ENCODE measurements at places on chromosomes 5 and 9.

DNA sequence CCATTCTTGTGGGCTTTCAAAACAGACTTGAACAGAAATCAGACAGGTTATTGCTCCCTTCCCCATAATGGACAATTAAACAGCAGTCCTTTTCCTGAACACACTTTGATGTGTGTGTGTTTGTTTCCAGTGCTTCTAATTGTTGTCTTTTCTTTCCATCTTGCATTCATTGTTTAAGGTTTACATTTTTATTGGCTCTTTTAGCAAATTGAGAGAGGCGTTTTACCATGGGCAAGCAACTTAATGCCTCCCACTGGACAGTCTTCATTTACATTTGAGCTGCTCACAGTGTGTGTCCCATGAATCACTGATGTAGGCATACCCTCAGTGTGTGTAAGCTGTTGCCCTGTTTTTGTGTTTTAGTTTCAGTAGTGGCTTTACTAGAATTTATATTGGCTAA lies 25.0 kb downstream of the WDR36 start:
- no peak for DNase-seq

DNA sequence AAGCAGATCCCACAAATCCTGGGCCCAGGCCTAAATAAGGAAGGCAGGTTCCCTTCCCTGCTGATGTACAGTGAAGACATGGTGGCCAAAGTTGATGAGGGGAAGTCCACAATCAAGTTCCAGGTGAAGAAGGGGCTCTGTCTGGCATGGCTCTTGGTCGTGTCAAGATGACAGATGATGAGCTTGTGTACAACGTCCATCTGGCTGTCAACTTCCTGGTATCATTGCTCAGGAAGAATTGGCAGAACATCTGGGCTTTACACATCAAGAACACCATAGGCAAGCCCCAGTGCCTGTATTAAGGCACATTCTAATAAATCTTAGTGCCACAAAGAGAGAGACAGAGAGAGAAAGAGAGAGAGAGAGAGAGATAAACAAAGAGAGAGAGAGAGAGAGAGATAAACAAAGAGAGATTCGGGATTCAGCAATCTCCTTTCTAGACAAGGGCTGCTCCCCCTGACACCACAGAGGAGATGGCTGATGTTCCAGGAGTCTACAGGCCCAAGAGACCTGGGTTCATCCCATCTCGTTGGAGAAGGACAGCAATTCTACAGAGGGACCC lies 45.5 kb upstream of the HSPA9 start:
- no peak for DNase-seq

- no peak for DNase-seq
These were observed 44.8 kb upstream of the SLC1A3 start for GRCh38 chr5:36561601-36562000.

GRCh38 chr9:127149463-127150390 lies 27.3 kb upstream of the ANGPTL2 start:
- no peak for DNase-seq

DNA sequence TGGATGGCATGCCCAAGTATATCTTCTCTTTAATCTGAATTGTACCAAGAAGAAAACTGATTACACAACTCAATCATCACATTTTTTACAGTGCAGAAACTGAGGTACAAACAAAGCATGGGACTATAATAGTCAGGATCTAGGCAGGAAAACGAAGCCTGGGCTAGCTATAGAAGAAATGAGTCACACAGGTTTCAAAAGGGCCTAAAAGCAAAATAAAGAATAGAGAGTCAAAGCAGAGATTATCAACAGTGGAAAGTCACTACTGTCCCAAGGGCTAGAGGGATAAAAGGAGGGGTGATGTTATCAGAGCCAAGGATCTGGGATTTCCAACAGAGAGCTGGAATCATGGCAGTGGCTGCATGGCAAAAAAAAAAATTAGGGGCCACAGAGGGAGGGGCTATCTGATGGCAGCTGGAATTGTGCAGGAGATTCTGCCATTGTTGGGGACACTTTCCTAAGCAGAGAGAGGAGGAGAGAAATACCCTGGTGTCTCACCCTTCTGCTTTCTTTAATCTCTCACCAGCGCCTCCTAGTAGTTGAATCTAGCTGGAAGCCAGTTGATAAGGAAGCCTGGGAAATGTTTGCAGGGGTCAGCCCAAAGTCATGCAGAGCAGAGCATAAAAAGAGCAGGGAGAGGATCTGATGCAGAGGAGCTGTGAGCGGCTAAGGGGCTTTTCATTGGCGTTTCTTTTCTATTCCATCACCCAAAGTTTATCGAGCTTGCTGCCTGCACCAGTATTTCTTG lies 343.2 kb downstream of the ACTL7B start:
- no peak for DNase-seq

GRCh38 chr5:58273711-58274110 lies 186.2 kb downstream of the PLK2 start:
- DNase-seq = no peak

DNA sequence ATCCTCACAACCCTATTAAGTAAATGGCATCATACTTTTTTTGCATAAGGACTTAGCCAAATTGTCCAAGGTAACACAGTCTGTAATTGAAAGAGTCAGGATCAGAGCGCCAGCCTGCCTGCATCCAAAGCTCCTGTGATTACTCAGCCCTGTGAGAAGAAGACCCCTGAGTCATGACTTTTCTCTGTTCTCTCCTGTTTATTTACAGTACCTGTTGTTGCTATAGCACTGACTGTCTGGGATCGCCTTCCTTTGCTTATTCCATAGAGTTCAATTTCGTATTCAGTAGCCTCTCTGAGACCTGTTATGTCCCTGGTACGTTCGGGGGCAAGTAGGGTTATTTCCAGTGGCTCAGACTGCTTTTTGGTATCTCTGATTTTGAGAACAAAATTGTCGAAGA lies 71.8 kb downstream of the TNC start:
- DNase-seq = no peak

- no peak for DNase-seq
These were observed 45.2 kb upstream of the NOTCH1 start for GRCh38 chr9:136590821-136591752.

DNA sequence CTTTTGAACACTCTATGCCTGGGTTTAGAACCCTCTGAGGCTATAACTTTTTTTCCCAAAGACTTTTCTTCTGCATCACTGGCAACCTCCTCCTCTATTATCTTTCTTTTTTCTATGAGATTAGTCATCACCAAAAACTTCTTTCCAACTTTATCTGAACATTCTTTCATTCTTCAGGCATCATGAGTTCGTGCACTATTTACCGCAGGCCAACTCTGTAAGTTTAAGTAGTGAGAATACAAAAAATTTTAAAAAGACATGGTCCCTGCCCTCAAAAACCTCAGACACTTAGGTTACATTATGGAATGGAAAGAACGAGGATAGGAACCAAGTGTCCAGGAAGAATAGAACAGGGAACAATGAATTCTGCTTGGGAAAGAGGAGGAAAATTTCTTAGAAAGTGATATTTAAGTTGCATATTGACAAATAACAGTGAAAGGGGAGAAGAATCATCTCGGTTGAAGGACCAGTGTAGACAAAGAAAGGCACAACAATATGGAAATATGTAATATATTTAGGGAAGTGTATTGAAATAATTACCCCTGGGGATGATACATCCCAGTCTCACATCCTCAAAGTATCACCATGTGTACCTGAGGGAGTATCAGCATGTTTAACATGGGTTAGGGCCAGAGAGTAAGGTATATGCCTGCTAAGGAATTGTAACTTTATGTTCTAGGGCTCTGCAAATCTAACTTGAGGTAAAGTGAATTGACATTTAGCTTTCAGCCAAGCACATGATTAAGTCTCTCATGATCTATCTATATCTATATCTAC lies 196.5 kb upstream of the NREP start:
- DNase-seq = no peak

- no peak for DNase-seq
These were observed 60.8 kb downstream of the CSF2 start for GRCh38 chr5:132134384-132134783.

- DNase-seq = no peak
These were observed 21.1 kb upstream of the LAMC3 start for GRCh38 chr9:130987738-130988399.

- DNase-seq = no peak
These were observed 1309.2 kb upstream of the C9orf72 start for GRCh38 chr9:28882529-28882928.

GRCh38 chr9:85425153-85425611 lies 316.6 kb downstream of the AGTPBP1 start:
- peak; percentile 12 for DNase-seq

DNA sequence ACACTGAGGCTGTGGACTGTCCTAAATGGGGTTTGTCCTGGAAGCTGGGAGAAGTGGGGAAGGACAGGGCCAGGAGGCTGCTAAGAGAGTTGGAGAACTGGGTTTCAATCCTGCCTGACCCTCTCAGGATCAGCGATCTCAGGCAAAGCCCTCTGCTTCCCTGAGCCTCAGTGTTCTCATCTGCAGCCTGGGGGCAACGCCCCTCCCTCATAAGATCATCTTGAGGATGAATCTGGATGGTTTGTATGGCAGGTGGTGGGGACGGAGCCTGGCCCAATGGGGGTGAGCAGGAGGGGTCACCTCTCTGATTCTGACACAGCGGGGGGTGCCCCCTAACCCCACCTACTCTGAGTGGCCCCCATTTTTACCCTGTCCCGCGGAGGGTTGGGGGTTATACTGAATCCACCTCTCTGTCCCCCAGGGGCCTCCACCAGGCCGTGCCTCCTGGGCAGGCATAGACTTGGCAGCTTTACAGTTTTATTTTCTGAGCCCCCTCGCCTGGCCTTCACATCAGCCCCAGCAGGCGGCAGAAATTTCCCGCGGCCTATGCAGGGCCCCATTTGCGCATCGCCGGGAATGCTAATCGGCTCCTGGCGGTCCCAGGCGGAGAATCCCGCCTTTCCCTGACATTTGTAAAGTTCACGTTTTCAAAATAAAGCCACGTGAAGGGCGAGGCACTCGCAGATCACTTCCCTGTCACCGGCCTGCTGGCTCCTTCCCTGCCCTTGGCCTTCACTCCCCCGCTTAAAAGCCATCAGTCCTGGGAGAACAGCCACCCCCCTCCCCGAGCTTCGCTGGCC lies 17.8 kb upstream of the LAMC3 start:
- DNase-seq = no peak

DNA sequence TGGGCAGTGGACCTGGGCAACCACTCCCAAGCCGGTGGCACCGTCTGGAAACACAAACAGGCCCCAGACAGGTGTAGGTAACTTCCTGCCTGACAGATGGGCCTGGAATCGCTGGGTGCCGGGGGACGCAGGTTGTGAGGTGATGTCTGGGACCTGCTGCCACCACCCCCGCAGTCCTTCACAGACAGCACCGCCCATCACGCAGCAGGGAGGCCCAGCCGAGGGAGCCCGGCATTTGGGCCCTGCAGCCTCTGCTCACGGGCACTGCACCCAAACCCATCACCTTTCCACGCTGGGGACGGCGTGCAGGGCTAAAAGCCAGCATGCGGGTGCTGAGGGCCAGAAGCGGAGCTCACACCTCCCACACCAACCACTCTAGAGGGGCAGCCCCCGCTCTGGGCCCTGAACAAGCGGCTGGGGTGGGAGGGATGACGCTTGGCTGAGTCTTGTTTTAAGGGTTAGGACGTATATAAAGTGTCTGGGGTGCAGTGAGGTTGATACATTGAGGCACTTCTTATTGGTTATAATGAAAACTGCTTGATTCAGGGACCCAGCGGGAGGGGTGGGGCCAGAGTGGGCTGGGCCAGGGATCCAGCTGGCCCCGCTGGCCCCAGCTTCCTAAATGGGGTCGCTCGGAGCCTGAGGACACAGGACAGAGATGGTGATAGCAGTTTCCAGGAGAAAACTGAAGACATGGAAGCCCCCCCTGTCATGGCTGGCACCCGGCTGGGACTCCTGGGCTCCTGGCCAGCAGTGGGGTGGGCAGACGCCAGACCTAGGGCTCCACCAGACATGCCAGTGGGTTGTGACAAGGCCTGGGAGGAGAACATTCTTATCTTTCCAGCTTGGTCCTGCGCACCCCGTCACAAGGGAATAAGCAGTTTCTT lies 11.3 kb downstream of the MYMK start:
- DNase-seq = no peak

DNA sequence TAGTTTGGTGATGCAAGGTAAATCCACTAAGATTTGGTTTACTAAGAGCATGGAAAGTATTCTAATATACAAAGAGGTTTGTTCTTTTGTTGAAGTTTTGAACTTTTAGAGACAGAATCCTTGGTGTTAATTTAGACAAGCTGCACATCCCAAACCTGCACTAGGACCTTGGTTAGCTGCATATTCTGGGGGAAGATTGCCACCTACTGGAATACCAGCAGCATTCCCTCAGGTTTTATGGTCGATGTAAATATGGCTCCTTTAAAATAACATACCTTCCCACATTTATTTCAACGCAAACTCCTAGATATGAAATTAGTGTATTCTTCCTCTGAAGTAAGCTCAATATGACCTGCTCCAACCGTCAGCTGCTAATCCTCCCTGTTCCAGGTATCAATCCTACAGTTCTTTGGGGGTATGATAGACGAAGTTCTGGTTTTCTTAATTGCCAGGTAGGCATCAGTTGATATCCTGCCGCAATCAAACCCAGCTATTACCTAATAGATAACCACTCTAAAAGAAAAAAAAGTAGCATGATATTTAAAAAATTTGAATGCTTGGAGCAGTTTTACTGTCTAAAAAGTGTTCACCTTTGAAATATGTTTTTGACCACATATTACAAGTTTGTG lies 624.1 kb downstream of the ISL1 start:
- peak; percentile 58 for DNase-seq

DNA sequence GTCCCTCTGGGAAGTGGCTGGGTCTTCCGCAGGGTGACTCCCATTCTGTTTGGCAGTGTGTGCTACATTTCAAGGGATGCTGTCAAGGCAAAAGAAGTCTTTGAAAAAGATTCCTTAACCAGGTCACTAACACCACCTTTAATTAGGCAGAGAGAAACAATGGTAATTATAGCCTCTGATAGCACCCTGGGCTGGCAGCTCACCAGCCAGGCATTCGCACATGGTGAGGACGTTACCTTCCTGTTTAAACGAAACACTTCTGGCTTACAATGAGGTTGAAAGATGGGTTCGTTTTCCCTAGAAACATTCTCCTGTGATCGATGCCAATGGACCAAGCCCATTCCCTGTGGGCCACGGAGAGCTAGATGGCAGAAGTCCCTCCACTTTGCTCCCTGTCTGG lies 230.1 kb upstream of the PANK3 start:
- DNase-seq = no peak

DNA sequence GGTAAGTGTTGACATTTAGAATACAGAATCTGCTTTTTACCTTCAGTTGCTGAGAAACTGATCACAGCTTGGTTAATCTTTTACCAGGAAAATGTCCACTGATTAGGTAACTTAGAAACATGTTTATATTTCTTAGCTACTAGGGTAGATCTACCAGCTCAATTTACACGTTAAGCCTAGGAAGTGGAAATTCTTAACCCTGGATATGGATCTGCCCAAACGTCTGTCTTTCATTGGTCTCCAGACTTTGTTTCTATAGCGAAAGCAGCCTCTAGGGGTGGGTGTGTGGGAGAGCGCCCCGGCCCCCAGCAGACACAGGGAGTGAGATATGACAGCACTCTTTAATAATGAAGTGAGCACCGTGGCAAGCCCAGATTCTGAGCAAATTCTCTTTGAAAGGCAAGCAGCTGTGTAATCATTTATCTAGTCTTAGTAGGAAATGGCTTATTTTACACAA lies 141.6 kb upstream of the ZNF608 start:
- DNase-seq = no peak
